ENCODE measurements at places on chromosomes 12 and 14.

DNA sequence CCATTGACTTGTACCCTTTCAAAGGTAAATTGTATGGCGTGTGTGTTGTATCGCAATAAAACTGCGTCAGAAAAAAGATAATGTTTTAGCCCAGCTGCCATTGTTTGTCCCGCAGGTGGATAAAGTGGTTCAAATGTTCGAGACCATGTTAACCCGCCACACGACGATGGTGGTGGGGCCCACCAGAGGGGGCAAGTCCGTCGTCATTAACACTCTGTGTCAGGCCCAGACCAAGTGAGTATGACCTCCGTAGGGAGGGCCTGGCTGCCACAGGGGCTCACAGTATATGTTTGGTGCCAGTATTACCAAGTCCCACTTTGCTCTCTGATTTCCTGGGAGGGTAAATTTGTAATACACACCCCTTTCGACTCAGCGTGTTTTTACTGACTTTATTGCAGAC, 96.9 kb downstream of the DNAH10 start:
- no peak for DNase-seq

DNA sequence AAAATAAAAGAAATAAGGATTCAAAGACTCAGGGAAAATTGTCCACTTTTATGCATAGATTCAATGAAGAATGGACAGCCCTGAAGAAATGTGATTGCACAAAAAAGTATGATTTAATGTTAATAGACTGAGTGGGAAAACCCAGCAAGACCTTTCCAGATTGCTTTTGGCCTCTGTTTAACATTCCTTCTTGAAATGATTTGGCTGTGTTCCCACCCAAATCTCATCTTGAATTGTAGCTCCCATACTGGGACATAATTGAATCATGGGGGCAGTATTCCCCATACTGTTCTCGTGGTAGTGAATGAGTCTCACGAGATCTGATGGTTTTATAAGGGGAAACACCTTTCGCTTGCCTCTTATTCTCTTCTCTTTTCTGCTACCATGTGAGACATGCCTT, 1316.9 kb upstream of the SEL1L start:
- no peak for DNase-seq

DNA sequence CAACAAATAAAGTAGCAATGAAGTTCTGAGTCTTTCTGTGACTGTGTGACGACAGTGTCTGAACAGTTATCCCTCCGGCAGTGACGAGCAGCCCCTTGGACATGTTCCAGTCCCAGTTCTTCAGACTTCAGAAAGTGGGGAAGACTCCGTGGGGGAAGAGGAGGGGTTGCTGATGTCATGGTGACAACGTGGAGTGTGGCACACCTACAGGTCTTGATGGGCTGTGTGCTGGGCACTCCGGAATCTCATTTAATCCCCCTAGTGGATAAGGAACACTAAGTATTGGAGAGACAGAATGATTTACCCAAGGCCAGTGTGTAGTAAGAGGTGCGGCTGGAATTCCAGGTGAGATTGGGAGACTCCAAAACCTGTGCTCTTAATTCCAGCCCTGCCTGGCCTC, 280.2 kb downstream of the CACNA1C start:
- no peak for DNase-seq

DNA sequence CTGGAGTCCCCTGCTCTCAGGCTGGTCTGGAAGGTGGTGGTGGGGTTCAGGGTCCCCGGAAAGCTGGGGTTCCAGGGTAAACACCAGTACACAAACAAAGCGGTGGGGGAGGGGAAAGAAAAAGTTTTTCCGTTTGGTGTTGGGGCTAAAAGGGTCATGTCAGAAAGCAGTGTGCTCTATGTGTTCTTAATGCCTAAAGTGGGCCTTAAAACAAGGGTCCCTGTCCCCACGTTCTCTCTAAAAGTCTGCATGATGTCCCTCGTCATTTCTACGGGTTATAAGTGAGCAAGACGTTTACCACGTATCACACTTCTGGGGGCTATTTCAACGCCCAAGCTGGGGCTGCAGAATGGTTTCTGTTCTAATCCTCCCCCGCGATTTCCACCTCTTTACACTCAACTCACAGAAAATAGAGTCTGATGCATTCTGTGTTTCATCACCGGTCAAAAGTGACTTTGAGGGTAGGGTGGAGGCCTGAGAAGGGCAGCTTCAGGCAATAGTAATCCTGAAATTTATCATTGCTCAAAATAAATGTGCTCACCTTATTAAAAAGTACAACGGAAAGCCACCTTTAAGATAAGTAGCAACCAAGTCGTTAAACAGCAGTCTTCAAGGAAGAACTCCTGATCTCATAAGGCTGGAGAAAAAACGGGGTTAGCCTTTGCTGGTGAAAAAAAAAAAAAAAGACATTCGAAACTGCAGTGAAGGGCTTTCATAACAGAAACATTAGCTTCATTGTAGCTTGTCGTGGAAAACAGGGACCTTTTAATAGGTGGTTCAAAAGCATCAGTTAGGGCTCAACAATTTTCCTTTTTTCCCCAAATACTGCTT, 63.9 kb upstream of the PTGR2 start:
- no peak for DNase-seq

GRCh38 chr12:115213538-115214016, 529.6 kb upstream of the TBX3 start:
- DNase-seq, result no peak

DNA sequence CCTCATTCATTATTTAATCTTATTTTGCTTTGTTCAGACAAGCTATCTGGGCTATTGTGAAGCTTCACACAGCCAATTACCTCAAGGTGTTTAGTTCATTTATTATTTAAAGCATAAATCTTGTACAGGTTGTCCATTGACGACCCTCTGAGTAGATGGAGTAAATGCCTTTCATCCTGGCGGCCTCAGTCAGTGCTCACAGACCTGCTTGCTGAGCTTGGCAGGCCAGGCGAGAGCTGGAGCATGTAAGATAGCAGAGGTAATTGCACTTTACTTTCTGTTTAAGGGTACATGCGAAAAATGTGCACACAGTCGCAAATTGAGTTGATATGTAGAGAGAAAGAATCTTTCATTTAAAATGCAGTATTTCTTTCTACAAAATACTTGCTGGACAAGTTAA, 224.4 kb downstream of the NPAS3 start:
- no peak for DNase-seq

GRCh38 chr12:111430433-111431353, 25.0 kb downstream of the SH2B3 start:
- peak; percentile 86 for DNase-seq

GRCh38 chr12:94435511-94435927, 24.1 kb downstream of the CEP83 start:
- DNase-seq, result peak; percentile 84

DNA sequence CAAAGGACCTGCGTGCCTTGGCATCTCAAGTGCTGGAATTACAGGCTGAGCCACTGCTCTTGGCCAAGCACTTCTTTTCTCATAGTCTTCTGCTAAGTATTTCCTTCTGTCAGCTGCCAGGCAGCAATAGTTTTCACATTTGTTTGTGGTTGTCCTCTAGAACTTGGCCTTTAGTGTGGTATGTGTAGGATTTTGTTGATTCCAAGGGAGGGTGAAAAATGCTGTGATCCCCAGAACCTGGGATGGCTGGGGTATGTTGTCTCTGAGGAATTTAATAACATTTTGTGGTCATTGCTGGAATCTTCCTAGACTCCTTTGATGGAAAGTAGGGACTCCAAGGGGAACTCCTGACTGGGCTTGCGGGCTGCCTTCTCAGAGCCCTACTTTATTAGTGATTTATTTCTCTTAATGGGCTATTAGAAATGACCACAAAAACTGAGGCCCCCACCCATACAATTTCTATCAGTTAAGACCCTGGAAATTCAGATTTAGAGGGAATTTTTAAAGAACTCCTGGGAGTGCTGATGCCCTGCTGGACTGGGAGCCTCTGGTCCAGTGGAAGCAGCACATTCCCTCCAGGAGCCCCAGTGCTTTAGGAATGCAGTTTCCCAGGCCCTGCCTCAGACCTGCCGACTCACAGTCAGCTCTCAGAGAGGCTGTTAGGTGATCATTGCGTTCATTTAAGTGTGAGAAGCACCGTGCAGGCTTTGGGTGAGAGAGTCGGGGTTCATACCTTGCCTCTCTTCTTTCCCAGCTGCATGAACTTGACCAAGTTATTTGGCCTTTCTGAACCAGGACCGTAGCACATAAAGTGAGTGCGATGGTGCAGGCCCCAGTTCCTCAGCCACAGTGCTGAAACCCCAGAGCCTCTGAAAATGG, 22.7 kb downstream of the TRAF3 start:
- no peak for DNase-seq

GRCh38 chr14:105989566-105990302, 463.4 kb downstream of the TMEM121 start:
- DNase-seq, result peak; percentile 48

DNA sequence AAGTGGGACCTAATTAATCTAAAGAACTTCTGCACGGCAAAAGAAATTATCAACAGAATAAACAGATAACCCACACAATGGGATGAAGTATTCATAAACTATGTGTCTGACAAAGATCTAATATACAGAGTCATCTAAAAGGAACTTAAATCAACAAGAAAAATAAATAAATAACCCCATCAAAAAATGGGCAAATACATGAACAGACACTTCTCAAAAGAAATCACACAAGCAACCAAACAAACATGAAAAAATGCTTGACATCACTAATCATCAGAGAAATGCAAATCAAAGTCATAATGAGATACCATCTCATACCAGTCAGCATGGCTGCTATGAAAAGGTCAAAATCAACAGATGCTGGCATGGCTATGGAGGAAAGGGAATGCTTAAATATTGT, 466.9 kb downstream of the SOX5 start:
- DNase-seq, result no peak

DNA sequence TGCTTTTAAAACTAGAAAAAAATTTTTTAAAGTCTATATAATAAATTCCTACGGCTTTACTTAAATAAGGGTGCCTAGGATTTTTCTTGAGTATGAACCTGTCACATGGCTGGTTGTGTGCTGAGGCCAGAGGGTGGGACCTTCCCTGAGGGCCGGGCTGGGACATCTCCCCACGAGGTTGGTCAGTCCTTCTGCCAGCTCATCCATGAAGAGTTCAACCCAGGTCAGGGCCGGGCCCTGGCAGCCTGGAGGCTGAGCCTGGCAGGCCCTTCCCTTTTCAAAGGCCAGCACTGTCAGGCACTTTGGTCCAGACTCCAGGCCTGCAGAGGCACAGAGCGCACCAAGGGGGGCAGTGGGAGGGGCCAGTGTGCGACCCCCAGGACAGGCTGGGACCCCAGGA, 31.7 kb downstream of the TNFAIP2 start:
- no peak for DNase-seq

DNA sequence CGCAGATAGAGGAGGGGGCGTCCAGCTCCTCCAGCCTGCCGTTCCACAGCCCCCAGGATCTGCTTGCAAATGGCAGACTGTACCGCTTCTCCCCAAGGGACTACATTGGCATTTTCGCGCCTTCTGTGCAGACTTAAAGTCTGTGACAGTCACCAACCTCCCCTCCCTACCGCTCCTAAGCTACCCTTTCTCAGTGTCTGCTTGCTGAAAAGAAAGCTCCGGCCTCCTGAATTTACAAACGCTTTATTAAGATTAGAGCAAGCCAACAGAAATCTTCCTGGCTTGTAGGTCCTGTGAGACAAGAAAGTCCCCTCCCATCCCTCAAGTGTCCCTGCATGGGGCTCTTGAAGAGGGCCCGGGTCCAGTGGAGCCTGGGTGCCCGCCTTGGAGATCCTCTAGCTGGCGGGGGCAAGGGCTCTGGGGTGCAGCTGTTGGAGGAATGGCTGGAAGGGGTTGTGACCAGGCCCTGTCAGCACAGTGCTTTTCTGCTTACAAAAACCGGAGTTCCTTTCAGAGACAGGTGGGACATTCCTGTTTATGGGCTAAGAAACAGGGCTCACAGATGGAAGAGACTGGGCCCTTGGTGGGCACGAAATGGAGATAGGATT, 2.8 kb upstream of the DLK1 start:
- no peak for DNase-seq

DNA sequence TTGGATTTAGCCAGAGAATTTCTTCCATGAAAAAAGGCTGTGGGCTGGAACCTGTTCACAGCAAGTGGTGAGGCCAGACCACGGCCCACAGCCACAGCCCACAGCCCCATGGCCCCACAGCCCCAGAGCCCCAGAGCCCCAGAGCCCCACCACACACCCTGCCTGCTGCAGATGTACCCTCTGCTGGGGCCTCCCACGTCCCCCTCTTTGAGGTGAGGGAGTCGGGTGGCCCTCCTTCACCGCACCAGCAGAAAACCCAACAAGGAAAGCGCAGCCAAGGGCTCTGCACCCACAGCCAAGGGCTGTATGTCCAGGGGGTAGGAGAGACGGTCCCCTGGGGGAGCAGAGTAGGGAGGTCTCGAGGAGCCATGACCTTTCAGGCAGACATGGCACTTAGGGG, 327.5 kb upstream of the DIO3 start:
- DNase-seq, result no peak

DNA sequence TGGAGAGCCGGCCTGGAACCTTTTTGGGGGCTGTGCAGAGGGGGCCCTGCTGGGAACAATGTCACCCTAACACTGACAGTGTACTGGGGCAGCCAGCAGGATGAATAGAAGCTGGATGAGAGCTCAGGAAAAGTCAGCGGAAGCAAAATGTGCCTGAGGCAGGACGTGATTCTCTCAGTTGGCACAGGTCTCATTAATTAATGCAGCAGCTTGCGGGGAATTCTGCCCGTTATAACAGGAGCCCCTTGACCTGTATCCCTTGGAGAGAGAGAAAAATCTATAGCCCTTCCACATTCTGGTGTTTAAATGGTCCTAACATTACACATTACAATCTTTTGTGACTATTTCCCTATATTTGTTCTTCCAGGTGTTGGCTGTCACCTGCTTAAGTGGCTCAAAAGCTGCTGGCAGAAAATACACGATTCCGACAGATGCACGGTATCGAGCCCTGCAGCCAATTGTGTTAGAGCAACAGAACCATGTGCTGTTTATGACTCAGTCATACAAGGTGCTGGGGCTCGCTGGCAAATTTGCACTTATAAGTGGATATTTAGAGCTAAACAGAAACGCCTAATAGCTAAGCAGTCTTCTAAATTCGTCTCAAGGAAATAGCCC, 854.7 kb downstream of the AACS start:
- DNase-seq, result no peak

GRCh38 chr14:26984311-26985177, 386.7 kb upstream of the NOVA1 start:
- DNase-seq, result peak; percentile 47

- no peak for DNase-seq
Measured at GRCh38 chr12:24233519-24234246, 284.2 kb upstream of the SOX5 start.

GRCh38 chr12:106274575-106275121, 26.8 kb upstream of the CKAP4 start:
- DNase-seq, result no peak

Data from common myeloid progenitor, CD34-positive (primary cell).